ENCODE measurements at places on chromosomes 11 and 22.

GRCh38 chr22:29691636-29692326 lies 28.0 kb upstream of the CABP7 start:
- DNase-seq, result no peak

DNA sequence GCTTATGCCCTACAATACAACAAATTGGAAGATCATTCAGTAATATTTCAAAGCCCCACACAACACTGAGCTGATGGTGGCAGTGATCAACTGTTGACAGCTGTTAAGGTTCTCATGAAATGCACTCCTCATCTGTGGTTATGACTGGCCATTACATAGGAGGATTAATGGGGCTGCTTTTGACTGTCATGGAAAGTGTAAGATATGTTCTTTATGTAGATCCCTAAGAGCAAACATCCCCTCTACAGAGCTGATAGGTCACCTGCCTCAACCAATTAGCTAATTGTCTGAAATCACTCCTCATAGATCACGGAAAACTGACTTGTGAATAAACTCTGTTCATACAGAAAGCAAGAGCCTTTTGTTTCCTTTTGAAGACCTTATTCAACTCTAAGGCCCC lies 78.1 kb downstream of the GAB2 start:
- no peak for DNase-seq

DNA sequence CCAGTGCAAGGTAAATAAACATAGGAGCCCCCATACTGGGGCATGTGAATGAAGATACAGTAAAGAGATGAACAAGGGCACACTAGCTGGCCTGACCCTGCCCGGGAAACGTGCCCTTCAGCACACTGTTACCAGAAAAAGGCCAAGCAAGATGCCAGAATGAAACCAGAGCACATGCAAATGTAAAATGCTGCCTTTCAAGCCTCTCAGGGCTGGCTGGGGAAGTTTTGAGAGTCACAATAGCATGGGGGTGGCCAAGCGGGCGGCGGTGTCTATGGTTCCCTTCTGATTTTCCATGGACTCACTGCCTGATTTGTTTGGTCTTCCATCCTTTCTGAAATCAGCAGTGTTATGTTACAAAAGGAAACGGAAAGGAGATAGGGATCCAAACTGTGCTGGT lies 18.9 kb upstream of the SUSD2 start:
- no peak for DNase-seq

DNA sequence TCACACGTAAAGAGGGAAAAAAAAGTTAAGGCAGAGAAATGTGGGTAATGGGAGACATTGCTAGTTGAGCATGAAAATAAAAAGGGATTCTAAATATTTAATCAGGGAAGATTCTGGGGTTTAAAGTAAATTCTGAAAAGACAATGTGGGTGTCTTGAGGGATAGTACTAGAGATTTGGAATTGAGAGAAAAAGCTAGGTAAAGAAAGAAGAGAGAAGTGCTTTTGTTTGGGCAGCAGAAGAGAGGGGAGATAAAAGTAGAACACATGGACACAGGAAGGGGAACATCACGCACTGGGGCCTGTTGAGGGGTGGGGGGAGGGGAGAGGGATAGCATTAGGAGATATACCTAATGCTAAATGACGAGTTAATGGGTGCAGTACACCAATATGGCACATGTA lies 3.5 kb upstream of the YPEL4 start:
- no peak for DNase-seq

DNA sequence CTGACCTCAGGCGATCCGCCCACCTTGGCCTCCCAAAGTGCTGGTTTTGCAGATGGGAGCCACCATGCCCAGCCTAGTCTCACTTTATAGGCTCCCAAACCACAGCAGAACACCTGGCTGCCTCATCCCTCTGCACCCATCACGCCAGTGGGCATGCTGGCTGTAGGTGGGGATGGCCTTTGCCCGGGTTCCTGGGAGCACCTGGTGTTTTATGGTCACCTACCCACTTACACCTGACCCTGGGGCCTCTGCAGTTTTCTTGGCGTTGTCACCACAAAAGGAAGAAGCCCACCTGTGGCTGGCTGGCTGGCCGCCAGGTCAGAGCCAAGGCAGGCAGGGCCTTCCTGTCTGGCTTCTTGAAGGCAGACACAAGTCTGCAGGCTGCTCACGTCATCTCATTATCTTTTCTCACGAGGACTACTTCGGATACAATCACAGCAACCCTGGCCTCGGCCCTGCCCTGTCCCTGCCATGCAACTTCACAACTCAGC lies 8.2 kb downstream of the RRP7A start:
- DNase-seq, result no peak

- DNase-seq, result no peak
Observed at GRCh38 chr22:28154861-28155260, 235.8 kb upstream of the PITPNB start.

- DNase-seq, result no peak
Observed at GRCh38 chr22:44703255-44703870, 1.4 kb downstream of the PRR5 start.

DNA sequence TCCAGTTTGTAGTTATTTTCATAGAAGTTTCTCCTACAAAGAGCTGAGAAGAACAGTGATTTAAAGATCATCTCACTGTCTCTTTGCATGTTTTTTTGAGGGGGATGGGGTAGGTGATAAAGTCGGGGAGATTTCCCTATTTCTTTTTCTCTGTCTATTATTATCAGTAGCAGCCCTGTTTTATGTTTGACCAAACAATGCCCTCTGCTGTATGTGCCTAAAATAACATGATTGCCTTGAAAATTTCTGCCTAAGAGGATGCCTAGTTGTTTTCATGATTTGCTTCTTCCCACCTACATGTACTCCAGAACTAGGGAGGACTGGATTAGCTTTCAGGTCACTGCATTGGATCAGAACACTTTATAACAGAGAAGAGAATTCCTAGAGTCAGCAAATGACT lies 1330.2 kb downstream of the LRRC4C start:
- no peak for DNase-seq

DNA sequence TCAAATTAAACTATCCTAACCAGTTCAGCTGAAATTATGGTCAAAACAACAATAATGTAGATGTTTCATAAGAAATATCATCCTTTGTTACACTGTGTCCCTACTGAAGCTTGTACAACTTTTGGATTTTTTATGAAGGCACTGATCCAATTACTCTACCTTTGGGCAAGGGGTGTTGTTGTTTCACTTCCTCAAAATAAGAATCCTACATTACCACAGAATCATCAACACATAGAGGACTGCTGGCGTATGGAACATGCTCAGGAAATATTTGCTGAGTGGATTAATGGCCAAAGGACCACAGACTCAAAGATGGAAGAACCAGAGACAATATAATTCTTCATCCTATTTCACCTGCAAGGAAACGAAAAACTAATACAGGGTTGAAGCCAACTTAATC lies 907.5 kb upstream of the CCDC90B start:
- DNase-seq, result no peak

DNA sequence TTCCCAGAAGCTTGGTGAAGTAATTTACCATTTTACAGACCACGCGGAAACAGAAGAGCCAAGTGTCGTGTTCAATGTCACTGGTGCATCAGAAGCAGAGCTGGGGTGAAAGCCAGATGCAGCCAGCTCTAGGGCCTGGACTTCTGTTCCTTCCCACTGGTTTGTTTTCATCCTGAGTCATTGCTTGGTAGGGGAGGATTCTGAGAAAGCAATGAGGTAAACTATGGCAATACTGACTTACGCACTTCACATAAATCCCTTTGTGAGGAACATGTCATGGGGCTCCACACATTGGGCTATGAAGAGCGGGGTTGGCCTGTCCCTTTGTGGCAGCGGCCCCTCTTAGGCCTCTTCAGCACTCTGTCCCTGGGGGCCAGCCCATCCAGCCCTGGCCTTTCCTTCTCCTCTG lies 52.4 kb upstream of the RBFOX2 start:
- DNase-seq, result no peak

- DNase-seq, result no peak
Observed at GRCh38 chr11:48096588-48097525, 116.5 kb downstream of the PTPRJ start.

- DNase-seq, result no peak
Observed at GRCh38 chr22:48316257-48317250, 1511.1 kb downstream of the BRD1 start.

GRCh38 chr11:114876234-114876633 lies 197.9 kb downstream of the NXPE2 start:
- DNase-seq, result no peak

GRCh38 chr22:38697425-38698089 lies 3.2 kb downstream of the JOSD1 start:
- DNase-seq, result no peak

- DNase-seq, result no peak
Observed at GRCh38 chr22:36238373-36239149, 766 bp downstream of the APOL2 start.

- no peak for DNase-seq
Observed at GRCh38 chr22:28064920-28065319, 145.9 kb upstream of the PITPNB start.

GRCh38 chr11:64839335-64839734 lies 5.1 kb downstream of the CDC42BPG start:
- no peak for DNase-seq

DNA sequence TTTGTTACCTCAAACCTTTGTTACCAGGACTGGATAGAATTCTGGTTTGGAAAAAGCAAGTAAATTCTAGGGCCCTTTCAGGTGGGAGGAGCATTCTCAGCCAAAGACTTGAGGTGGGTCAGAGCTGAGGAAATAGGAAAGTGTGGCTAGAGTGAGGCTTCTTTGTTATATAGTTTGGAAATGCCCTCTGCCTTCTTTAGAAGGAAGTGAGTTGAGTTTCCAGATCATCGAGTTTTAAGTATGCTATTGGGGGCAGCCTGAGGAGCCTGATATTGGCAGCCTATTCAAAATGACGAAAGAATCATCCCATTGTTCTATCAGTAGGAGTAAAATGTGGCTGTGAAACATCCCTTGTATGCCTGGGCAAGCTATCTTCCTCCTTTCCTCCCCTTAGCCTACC lies 134.1 kb downstream of the ARHGAP42 start:
- no peak for DNase-seq

DNA sequence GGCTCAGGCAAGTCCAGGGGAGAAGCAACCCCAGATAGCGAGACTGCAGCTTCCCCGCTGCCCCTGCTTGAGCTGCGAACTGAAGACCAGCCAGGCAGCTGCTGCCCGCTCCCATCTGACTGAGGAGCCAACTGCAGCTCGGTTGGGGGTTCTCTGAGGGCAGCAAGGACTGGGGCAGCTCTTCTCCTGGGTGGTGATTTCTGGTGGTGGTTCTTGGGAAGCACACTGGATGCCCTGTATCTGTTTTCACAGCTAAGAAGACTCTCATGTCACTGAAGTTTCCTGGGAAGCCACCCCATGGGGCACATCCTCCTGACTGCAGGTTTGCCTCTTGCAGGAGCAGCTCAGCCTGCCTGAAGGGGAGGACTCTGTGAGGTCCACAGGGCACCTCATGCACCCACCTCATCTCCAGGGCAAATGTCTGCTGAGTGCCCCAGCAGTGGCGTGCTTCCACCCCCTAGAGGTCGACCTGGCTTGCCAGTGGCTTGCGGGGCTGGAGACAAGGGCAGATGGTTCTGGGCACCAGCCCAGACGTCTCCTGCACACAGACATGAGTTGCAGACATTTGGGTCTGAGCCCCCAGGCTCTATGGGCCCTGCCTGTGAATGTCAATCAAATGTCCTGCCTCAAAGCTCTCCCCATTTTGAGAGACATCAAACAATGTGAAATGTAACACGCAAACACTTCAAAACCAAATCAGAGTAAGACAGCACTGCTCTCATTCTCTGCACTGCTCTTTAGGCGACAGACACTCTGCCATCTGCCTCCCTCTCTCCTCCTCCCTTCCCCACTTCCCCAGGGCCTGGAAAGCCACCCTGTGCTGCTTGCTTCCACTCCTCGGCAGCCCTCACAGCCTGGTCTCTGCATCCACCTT lies 800.9 kb downstream of the BRD1 start:
- DNase-seq, result no peak

GRCh38 chr11:33733980-33734379 lies 2.2 kb downstream of the CD59 start:
- DNase-seq, result no peak

DNA sequence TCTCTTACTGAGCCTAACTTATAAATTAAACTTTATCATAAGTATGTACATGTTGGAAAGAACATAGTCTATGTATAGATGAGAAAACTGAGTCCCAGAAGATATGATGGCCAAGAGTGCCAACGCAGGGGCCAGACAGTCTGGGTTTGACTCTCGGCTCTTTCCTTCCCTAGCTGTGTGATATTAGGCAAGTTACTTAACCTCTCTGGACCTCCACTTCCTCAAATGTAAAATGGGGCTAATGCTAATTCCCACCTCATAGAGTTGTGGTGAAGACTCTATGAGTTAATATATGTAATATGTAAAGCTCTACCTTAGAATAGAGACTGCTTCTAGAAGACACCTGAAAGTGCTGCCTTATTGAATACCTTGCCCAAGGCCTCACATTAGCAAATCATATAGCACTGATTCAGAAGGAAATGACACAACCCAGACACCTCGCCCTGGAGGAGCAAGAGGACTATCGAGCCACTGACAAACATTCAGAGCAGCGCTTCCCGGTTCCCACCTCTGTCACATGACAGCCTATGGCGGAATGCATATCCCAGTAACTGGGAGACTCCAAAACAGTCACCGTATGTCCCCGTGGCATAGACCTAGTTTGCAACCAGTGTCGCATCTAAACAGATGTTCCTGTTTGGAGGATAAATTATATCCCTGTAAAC lies 11.3 kb upstream of the CCDC86 start:
- DNase-seq, result no peak

DNA sequence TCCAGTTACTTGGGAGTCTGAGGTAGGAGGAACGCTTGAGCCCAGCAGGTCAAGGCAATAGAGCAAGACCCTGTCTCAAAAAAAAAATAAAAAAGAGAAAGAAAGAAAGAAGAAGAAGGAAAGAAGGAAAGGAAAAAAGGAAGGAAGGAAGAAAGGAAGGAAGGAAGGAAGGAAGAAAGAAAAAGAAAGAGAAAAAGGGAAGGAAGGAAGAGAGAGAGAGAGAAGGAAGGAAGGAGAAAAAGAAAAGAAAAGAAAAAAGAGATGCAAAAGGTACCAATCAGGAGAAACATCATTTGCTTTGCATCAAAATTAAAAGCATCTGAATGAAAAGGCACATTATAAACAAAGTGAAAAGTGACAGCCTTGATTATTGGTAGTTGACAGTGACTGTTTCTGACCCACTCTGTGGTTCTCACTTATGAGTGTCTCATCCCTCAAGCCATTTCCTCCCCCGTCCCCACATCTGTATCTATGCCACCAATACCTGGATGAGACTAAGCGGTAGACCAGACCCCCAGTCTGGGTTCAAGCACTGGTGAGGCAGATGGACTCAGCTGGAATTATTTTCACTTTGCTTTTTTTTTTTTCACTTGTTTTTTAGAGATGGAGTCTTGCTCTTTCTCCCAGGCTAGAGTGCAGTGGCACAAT lies 33.0 kb upstream of the XBP1 start:
- DNase-seq, result no peak

Data from CD4-positive, alpha-beta T cell treated with Interleukin-4 for 1 hour (primary cell).